ENCODE measurements at places on chromosomes 16 and 17.

DNA sequence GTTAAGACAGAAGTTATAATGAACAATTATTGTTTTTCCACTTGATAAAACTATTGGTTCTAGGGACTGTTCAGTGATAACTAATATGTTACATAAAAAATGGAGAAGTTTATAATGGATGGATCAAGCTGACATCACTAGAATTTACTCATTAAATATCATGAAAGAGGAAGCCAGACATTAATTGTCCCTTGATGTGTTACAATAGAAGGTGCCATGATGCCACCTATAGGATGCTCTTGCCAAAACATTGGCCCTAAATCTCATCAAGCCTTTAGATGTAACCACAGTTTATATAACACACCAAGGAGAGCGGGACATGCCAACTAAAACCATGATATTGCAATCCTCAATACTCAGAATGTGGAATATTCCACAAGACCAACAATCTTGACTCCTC, 147.9 kb upstream of the MON1B start:
- no peak for DNase-seq

DNA sequence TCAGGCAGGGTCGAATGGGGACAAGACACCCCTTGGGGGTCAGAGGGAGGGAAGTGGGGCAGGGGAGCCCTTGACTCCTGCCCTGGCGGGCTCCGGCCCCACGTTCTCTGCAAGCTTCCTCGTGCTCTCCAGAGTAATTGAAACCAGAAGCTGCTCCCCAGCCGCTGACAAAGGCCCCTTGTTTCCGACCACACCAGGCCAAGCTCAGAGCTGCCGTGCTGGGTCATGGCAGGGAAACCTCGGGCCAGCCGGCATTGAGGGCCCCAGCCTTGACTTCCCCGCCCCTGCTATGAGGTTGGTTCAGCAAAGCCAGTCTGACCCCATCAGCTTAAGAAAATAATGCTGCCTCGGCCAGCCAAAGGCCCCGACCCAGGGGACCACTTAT, 43.3 kb downstream of the TIMM22 start:
- DNase-seq: no peak

DNA sequence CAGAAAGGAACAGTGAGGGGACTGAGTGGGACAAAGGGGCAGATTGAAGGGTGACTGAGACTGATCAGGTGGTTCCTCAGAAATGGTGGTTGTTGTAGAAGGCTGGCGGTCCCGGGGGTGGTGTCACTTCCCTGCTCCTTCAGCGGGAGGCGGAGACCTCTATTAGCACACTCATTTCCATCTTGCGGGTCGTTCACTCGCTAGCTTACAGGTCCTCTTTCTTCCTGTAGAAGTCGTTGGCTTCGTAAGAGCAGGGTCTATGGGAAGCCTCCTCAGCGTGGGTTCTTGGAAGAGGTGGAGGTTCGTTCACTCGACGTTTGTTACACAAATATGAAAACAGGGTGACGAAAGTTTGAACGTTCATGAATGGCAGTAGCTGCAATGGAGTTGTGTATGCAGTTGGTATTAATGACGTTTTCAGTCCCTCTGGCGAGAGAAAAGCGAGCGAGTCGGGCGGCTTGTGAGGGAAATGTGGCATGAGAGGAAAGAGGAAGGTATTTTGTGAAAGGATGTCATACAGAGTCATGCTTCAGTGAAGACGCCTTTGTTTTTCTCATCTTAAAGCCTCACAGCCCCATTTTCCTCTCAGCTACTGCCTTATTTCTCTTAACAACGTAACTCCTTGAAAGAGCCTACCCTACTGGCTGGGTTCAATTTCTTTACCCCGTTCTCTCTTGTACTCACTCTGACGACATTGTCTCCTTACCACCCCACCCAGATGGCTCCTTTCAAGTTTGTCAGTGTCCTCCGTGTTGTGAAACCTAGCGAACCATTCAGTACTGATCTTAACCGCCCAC, 667 bp downstream of the EFCAB13 start:
- peak; percentile 18 for DNase-seq

GRCh38 chr17:64025732-64026294, 5.4 kb upstream of the ICAM2 start:
- DNase-seq: peak; percentile 75

DNA sequence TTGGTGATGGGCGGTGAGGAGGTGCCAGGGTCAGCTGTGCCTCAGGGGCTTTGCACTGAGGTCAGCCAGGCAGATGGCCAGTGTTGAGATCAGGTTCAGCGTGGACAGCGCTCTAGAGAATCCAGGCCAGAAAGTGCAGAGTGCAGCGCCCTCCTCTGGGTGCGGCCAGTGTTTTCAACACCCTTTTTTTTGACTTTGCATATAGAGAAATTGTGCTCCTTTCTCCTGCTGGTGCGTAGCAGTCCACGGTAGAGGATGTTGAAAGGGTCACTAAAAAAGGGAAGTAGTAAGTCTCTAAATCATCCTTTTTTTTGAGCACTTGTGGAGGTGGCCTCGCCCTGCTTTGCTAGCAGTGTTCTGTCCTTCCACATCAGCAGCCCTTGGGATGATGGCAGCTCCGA, 53.9 kb downstream of the BANP start:
- no peak for DNase-seq

DNA sequence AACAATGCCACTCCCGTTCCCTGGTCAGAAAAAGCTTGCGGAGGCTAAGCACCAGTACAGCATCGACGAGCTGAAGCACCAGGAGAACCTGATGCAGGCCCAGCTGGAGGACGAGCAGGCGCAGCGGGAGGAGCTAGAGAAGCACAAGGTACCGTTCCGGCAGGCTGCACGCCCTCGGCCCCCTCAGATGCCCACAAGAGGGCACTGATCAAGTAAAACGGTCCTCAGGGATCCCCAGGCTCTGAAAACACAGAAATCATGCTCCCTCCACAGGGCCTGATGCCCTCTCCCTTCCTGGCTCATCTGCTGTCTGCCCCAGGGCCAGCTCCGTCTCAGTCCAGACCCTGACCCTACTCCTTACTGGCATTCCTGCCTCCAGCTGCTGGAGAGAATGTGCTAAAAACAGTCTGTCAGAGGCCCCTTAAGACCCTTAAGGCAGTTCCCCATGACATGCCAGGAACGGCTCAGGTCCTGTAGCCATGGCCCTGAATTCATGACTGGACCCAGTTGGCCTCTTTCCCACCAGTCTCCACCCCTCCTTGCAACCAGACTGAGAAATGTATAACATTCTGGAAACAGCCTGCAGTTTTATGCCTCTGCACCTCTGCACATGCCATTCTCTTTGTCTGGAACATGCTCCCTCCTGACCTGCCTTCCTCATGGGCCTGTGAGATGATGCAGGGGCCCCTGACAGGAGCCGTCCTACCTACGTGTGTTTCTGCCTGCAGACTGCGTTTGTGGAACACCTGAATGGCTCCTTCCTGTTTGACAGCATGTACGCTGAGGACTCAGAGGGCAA, 21.8 kb downstream of the DRC3 start:
- no peak for DNase-seq

Data from activated naive CD8-positive, alpha-beta T cell treated with anti-CD3 and anti-CD28 coated beads, Interleukin-2, amount 50 U/mL, for 16 hours (primary cell).